T1000 (cell line): ENCODE measurements at places on chromosomes 3 and 15.
A peak's percentile ranks its signal among the peaks of the same experiment; 100 is the strongest.

DNA sequence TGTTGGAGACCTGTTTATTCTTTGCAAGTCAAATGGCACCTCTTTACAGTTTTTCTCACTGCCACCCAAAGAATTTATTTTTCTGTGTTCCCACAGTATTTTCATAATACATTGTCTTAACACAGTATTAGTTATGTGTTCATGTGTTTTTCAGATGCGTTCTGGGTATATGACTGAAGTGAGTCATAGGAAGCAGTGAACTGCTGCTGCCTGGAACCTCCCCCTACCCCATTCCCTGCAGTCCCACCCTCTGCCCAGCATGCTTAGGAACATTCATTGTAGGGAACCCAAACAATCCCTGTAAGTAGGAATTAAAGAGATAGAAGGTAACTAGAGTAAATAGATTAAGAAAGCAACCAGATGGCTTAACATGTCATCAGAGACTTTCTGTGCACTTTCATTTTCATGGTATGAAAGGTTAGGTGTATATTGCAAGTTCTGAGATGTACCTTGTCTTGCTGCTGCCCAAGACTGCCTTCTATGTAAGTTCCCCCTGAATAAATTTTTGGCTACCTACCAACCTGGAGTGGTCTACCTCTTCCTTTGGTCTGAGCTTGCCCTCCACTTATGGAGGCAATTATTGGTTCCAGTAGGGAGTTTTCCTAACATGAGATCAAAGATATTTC lies 21.9 kb upstream of the SQOR start:
- no peak for DNase-seq

DNA sequence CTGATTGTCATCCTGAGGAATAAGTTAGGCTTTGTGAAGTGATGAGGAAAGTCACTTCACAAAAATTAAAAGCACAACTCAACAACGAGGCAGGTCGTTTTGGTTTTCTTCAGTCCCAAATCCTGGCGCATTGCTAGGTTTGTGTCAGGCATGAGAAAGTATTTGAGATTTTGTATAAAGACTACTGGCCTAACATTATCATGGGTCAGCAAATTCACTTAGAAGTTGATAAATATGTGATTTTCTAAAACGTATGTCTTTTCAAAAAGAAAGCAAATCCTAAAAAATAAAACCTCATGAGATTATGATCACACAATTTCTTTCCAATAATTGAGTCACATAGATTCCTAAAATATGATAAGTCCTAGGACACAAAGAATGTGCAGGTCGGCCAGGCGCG lies 395.8 kb upstream of the RORA start:
- DNase-seq = no peak

DNA sequence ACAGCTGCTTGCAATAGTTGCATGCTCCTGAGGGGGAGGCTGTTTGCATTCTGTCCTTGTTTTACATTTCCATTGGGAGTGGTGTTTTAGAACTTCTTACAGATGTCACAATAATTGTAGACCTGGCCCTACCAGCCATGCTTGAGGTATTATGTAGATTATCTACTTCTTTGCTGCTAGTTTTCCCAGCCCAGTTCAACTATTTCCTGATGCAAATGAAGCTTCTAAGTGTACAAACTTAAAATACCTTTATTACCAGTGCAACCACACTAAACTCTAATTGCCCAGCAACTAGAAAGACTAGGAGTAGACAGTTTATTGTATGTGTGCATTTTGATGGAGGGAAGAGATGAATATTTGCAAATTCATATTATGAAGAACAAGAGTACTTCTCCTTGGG lies 104.9 kb upstream of the MYZAP start:
- no peak for DNase-seq

- DNase-seq = no peak
These were observed 71.9 kb downstream of the IL12A start for GRCh38 chr3:160060409-160061027.

DNA sequence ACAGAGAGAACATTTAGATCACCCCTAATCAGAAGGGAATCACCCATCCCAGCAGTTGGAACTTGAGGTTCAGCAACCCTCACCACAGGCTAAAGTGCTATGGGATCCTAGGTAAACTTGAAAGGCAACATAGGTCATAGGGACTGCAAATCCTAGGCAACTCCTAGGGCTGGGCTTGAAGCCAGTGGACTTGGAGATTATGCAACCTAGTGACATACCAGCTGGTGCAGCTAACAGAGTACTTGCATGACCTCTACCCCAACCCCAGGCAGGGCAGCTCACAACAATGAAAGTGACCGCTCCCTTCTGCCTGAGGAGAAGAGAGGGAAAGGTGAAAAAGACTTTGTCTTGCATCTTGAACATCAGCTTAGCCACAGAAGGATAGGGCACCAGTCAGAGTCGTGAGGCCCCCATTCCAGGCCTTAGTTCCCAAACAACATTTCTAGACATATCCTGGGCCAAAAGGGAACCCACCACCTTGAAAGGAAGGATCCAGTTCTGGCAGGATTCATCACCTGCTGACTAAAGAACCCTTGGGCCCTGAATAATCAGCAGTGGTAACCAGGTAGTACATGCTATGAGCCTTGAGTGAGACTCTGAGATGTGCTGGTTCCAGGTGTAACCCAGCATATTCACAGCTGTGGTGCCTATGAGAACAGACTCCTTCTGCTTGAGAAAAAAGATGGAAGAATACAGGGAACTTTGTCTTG lies 37.6 kb upstream of the FBN1 start:
- peak; percentile 10 for DNase-seq

DNA sequence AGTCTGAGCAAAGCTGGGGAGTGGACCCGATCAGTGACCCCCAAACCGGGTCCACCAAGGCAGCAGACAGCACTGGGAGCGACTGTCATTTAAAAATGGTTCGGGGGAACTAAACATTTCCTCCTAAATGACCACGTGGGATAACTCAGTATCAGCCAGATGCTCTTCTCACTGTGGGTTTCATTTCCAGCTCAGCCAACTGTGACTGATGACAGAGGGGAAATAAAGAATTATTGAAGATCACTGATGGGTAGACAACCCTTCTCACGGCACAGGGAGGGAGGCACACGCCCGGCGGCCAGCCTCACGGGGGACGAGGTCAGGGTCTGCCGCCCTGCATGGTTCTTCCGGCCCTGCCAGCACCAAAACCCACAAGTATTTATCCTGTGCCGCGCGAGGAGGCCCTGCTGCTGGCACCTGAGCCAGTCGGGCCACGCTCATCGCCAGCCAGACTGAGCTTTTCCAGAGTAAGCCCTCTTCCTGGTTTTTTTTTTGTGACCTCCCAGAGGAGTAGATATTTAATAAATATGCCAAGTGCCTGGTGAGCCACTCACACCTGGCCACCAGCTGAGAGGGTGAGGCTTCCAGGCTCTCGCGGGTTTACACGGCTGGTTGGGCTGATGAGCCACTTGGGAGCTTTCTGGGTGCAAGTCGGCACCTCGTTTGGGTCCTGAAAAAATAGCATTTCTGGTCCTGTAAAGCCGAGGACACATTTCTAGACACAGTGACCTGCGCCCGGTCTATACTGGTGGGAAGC lies 6.2 kb downstream of the MELTF start:
- no peak for DNase-seq

GRCh38 chr15:32981536-32981935 lies 213.0 kb downstream of the FMN1 start:
- DNase-seq = no peak

DNA sequence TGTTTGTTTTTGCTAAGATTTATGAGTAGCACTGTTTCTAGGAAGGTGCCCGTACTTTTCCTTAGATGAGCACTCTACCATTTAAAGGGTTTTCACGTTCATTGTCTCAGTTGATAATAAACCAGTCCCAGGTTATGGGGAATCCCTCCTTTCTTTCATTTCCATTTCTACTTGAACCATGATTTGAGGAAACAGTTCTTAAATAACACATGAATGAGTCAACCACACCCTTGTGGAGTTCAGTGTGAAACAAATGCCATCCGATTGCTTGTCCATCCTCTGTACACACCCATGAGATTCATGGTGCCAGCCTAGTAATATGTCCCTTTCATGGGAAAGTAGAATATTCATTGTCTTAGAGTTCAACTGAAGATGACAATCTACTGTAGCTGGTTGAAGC lies 23.1 kb downstream of the CMTM8 start:
- DNase-seq = no peak

GRCh38 chr15:67225336-67225735 lies 29.1 kb downstream of the AAGAB start:
- DNase-seq = no peak

GRCh38 chr3:127546554-127546953 lies 44.0 kb downstream of the TPRA1 start:
- DNase-seq = no peak

- DNase-seq = no peak
These were observed 17.1 kb upstream of the PLXND1 start for GRCh38 chr3:129623447-129624118.
